ENCODE measurements at places on chromosomes 5 and 9.

GRCh38 chr9:36317766-36318165, 59.5 kb upstream of the GNE start:
- peak; percentile 84 for DNase-seq

DNA sequence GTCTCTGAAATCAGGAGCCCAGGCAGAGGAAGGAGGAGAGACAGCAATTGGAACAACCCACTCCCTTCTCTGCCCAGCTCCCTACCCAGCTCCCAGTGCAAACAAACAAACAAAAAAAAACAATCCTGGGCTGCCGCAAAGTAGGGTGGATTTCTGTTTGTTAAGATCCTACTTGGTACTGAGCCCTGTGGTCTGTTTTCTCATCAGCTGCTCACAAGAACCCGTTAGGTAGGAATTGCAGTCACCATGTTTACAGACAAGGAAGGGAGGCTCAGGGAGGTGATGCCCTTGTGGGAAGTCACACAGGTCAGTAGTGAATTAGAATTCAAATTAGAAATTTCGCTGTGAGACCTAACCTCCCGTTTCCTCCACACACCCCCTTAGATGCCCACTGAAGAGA, 128.8 kb upstream of the RAD23B start:
- no peak for DNase-seq

DNA sequence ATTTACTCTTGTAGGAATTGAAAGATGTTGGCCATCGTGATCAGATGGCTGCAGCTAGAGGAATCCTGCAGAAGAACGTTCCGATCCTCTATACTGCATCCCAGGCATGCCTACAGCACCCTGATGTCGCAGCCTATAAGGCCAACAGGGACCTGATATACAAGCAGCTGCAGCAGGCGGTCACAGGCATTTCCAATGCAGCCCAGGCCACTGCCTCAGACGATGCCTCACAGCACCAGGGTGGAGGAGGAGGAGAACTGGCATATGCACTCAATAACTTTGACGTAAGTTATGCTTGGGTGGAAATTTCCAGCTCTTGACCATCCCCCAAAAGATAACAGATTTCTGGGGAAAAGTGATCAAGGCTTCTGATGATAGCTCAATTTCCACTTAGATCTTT, 50.6 kb downstream of the LRRTM2 start:
- DNase-seq = no peak

GRCh38 chr5:161548487-161549094, 2.1 kb upstream of the GABRB2 start:
- no peak for DNase-seq

All from DMS79 (cell line).